T-cell (primary cell): ENCODE measurements at places on chromosomes 7 and 10. TPM values are rescaled to one million over a fixed set of nuclear protein-coding genes. Genes with fewer than 3 reads are reported as not detected.

DNA sequence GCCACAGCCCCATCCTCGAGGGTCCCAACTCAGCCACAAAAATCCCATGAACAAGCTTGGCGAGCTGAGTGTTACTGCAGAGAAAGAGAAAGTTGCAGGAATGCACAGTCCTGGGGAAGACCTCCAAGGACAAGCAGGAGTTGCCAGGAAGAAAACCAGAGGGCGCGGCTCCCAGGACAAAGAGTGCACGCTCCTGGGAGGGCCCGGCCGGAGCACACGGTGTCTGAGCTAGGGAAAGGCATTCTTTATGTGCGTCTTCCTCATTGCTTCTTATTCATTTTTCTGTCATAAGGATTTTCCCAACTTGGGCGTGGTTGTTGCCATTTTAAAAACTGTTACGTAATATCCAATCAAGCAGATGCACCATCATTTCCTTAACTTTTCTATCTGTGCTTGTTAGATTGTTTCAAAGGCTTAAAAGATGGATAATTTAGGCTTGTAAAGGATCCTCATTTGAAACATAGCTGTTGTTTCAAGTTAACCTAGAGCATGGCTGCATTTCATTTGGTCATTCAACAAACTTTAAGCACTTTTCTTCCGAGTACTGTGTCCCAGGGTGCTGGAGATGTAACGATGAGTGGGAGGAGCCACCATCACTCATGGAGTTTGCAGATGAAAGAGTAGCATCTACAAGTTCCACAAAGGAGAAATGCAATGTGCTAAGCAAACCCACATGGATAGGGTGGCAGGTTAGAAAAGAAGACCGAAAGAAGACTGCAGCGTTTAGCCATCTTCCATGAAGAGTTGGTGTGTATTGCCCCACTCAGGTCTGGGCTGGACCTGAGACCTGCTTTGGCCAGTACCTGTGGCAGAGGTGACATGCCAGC, 5.6 kb upstream of the CNPY1 start:
- no peak for DNase-seq

GRCh38 chr7:13953368-13953767, 36.1 kb downstream of the ETV1 start:
- DNase-seq: no peak

- no peak for DNase-seq
These were observed 98.0 kb upstream of the GATA3 start for GRCh38 chr10:7956508-7956907.

The ELN gene
- total RNA-seq: 0.44 TPM

- DNase-seq: no peak
These were observed 131.0 kb upstream of the AOAH start for GRCh38 chr7:36855330-36855729.

- no peak for DNase-seq
These were observed 282.7 kb downstream of the BAMBI start for GRCh38 chr10:28959850-28960501.

The OGA gene
- 364 TPM for total RNA-seq

The UCMA gene
- not detected for total RNA-seq

The EPHB4 gene
- 7.8 TPM for total RNA-seq

The SFTPD gene
- 0.79 TPM for total RNA-seq

The SPACDR gene
- 3.3 TPM for total RNA-seq

DNA sequence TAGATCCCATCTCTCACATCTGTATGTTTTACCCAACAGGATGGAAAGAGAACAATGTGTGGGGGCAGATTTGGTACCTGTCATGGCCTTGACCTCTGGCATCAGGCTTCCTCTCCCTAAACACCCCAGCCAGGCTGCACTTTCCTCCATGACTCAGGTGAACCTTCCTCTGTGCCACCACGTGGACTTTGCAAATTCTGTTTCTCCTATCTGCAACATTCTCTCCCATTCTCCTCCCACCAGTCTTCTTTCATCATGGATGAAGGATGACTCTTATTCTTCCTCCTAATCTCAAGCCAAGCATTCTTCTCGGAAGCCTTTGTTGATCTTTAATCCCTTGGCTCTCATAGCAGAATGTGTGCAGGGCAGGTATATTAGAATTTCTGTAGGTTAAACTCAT, 355.4 kb downstream of the KCNMA1 start:
- DNase-seq: no peak

DNA sequence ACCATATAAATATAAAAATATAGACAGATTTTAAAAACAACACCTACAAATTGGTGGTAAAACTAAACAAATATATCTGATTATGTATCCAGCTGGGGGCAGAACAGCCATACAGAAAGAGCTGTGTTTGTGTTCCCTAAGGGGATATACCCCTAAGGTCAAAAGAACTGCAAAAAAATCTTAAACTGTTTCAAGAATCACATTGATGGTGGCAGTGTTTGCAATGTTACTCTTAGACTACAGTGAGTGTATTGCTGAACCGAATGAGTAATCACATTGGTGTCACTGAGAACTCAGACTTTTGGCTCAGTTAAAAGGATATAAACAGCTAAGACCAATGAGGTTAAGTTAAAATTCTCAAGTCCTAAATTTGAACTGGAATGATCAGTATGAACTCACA, 27.1 kb upstream of the PTPRN2 start:
- no peak for DNase-seq

GRCh38 chr10:124716369-124716768, 27.8 kb downstream of the FAM53B start:
- no peak for DNase-seq

The ADRB1 gene
- 0.90 TPM for total RNA-seq

DNA sequence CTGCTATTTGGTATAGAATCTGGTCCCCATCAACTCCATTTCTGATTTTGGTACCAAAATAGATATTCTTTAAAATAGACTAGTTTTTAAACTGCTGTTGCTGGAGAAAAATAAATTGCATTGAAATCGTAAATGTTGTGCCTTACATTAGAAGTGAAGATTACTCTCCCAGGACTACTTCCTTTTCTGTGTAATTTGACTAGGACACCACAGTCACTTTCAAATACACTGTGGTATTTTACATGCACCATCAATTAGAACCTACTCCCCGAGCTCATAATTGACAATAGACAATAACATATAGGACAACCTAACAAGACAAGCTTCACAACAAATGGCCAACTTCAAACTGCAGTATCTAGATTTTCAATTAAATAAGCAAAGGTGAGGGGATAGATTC, 211.5 kb downstream of the DGKB start:
- DNase-seq: no peak

The PNLIP gene
- total RNA-seq: 2.3 TPM
